ENCODE measurements at places on chromosomes 16 and 17.

DNA sequence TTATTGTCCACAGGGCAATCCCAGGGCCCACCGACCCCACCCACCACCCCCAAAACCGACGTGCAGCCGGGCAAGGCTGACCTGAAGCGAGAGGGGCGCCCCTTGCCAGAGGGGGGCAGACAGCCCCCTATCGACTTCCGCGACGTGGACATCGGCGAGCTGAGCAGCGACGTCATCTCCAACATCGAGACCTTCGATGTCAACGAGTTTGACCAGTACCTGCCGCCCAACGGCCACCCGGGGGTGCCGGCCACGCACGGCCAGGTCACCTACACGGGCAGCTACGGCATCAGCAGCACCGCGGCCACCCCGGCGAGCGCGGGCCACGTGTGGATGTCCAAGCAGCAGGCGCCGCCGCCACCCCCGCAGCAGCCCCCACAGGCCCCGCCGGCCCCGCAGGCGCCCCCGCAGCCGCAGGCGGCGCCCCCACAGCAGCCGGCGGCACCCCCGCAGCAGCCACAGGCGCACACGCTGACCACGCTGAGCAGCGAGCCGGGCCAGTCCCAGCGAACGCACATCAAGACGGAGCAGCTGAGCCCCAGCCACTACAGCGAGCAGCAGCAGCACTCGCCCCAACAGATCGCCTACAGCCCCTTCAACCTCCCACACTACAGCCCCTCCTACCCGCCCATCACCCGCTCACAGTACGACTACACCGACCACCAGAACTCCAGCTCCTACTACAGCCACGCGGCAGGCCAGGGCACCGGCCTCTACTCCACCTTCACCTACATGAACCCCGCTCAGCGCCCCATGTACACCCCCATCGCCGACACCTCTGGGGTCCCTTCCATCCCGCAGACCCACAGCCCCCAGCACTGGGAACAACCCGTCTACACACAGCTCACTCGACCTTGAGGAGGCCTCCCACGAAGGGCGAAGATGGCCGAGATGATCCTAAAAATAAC is 3.0 kb downstream of the SOX9 start:
- DNase-seq = no peak

DNA sequence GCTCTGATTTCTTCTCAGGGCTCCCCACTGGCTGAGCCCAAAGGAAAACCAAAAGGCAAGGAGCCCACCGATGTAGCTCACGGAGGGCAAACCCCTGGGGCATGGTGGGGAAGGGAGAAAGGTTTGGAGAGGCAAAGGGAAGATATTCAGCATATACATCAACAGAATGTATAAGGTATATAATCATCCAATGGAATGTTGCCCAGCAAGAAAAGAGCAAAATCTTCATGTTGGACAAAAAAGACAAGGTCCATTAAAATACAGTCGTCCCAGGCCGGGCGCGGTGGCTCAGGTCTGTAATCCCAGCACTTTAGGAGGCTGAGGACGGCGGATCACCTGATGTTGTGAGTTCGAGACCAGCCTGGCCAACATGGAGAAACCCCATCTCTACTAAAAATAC is 1.6 kb downstream of the CPPED1 start:
- no peak for DNase-seq

DNA sequence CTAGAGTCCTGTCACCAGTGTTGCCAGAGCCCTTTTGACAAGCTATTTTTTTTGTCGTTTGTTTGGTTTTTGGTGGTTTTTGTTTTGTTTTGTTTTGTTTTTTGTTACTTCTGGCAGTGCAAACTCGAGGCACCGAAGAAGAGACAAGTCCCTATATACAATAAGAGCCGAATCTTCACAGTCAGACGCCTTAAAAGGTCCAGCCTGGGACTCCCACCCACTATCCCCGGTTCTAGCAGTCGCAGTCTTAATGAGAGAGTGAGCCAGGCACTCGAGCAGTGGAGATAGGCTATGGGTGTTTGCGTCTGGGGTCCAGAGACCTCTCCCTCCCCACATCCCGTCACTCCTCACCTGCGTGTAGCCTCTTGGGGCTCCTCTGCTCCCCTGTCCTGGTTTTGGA is 1.9 kb downstream of the OR1F1 start:
- no peak for DNase-seq

DNA sequence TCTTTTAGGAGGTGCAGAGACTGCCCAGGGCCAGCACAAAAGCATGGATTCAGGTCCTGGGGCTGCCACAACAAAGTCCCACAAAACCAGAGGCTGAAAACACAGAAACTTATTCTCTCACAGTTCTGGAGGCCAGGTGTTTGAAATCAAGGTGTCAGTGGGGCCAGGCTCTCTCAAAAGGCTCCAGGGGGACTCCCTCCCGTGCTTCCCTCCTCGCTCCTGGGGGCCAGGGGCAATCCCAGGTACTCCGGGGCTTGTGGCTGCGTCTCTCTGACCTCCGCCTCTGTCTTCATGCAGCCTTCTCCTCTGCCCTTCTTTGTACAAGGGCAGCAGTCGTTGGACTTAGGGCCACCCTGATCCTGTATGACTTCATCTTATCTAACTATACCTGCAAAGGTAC is 8.3 kb upstream of the RBFOX3 start:
- DNase-seq = no peak

DNA sequence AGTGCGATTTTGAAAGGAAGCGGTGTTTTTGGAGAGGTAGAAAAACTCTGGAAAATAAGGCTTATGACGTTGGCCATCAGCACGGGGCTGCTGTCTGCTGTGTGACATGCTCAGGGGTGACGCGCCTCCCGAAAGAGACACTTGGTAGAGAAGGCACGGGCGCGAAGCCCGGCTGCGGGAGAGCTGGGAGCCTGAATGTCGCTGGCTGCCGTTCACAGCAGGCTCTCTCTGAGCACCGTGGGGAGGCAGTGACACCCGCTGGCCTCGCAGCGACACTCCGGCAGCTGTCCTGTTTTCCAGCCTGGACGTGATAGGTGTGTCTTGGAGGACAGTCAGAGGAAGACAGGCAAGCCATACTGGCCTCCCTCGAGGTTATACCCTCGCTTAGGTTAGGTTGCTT is 759.1 kb upstream of the RBFOX1 start:
- DNase-seq = no peak
